NCI-H1694 (cell line): ENCODE measurements at places on chromosomes 12 and 14.

- peak; percentile 77 for DNase-seq
These were observed 63.9 kb downstream of the IPO8 start for GRCh38 chr12:30631740-30632139.

DNA sequence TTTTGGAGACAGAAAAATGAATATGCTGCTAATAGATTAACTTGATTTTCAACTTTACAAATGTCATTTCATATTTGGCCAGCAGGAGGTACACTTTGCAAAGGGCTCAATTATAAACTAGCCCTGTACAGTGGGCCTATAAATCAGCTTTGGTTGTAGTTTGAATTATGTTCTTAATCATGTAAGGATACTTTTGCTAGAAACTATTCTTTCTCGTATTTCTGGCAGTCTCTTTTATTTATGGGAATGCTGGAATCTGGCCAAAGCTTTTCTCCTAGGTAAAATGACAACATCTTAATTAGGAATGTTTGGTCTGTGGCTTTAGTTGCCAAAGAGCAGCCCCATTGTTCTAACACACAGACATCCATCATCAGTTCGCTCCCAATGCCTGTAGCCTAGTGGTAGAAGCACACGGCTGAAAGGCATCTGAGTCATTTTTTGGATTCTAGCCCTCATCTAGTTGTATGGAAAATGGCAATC, 1322.3 kb upstream of the SEL1L start:
- peak; percentile 72 for DNase-seq

DNA sequence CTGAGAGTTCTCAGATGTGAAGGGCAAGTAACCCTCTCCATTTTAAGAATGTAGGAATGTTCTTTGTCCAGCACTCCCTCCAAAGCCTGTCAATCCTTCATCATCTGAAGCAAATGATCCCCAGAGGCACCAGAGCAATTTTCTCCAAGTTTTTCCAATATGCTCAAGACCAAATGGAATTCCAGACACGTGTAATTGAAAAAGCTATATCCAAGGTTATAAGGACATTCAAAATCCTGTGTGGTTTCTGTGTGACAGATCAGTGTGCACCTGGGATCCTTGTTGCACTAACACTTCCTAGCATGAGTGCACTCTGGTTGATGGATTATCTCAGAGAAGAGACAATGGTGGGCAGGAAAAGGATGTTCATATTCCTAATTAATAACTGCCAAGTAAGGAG, 65.6 kb upstream of the OVCH1 start:
- DNase-seq: no peak

DNA sequence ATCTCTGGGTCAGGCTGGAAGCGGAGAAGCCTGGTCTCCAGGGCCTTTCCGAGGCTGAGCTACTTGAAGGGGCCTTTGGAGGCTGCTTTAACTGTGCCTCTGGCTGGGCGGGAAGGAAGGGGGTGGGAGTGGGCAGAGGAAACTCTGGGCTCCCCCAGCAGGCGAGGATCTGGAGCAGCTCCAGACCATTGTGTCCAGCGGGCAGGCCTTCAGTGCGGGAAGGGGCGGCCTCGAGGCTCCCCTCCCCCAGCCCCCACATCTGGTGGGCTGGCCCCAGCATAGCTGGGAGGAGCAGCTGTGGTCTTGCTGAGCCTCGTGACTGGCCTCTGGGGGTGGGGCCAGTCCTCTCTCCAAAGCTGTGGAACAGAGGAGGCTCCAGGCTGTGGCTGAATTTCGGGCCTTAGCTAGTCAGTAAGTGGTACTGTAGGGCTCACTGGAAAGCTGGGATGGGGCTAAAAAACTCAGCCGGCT, 3.4 kb downstream of the TAMALIN start:
- DNase-seq: no peak

GRCh38 chr14:102909911-102910310, 12.6 kb upstream of the AMN start:
- DNase-seq: no peak

- no peak for DNase-seq
These were observed 119.8 kb downstream of the KCNK10 start for GRCh38 chr14:88203291-88203690.

DNA sequence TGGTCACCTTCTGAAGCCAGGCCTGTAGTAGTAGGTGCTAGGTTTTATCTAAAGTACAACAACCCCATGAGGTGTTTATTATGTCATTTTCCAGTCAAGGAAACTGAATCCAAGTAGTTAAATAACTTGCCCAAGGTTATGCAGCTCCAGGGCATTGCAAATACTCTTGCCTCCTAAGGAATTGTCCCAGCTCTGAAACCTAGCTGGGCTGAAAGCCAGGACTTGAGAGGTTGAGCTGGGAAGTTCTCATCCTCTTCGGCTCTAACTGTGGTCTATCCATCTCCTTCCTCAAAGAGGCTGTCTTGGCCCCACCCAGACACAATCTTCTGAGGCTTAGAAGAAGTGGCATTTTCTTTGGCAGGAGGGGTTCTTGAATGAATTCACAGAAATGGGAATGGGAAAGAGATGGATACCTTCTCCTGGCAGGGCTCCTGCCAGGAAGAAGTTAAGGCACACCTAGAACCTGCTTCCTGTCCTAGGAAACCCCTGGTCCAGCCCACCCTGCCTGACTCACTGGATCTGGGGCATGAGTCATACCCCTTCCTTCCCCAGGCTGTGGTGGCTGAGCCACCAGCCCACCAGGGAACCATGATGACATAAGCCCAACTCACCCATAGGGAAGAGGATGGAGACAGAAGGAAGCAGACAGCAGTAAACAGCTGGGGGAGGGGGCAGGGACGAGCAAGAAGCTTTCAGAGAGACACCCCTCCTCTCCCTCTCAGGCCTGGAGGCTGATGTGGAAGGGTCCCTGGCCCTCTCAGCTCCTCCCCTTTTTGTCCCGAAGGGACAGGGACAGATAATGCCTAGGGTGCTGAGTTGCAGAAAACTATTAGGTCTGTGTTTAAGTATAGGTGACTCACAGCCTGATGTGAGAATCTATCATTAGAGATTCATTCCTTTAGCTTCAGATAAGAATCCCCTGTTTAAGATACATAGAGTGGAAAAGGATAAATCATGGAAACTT, 2.1 kb upstream of the PLEK2 start:
- no peak for DNase-seq
